ENCODE measurements at places on chromosomes 13 and 19. TPM values are rescaled to one million over a fixed set of nuclear protein-coding genes. Genes with fewer than 3 reads are reported as not detected.
A peak's percentile ranks its signal among the peaks of the same experiment; 100 is the strongest.

- no peak for DNase-seq
Measured at GRCh38 chr13:87131611-87132010, 539.6 kb upstream of the SLITRK5 start.

GRCh38 chr13:104206450-104207044, 1140.3 kb upstream of the SLC10A2 start:
- no peak for DNase-seq

- no peak for DNase-seq
Measured at GRCh38 chr13:109156181-109156935, 526.9 kb downstream of the MYO16 start.

DNA sequence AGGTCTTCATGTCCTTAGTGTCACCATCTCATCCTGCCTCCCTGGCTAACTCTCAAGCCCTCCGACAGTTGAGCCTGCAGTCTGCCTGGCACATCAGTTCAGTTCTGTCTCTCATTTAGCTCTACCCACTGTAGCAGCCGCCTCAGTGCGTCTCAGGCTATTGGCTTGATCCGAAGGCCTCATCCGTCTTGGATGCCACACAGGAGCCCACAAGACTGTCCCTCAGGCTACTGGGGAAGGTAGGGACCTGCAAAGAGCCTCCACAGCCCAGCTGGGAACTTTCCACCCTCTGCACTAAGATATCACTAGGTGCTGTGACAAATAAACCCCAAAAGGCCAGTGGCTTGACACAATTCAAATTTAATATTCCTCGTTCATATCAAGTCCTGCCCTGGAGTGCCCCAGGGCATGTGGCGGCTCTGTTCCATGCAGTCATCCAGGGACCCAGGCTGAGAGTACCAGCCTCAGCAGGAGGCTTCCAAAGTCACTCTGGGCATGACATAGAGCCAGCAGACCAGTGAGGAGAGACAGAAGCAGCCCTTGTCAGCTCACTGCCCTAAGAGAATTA, 5.7 kb downstream of the VSTM2B start:
- no peak for DNase-seq

- peak; percentile 64 for DNase-seq
Measured at GRCh38 chr19:850221-850978, 1.7 kb upstream of the ELANE start.

- no peak for DNase-seq
Measured at GRCh38 chr13:29210676-29211075, 384.8 kb downstream of the SLC7A1 start.

The SPIB gene
- polyA plus RNA-seq: 1.3 TPM

The TJP3 gene
- 12.7 TPM for polyA plus RNA-seq

The TGFB1 gene
- 33.1 TPM for polyA plus RNA-seq

The A1BG gene
- 2.0 TPM for polyA plus RNA-seq

The ITGBL1 gene
- polyA plus RNA-seq: 0.59 TPM

The ZNF649 gene
- 29.8 TPM for polyA plus RNA-seq

The ARRDC5 gene
- polyA plus RNA-seq: not detected

Measured in renal pelvis (tissue), 12 donors.